ENCODE measurements at places on chromosomes 2 and 18.

DNA sequence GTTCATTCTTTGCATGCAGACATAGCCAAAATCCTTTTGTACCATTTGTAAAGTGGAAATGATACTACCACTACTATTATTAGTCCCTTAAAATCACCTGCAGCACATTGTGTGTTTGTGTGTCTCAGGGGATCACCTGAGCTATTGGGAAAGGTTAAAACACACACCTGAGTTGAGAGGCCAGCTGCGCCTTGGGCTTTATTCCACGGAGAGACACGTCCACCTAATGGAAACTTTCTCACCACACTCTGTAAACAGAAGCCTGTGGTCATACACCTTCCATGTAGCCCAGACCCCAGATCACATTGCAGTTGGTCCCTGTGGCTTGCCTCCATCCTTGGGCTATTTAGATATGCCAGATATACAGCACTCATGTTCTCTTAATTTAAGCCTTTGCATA is 81.8 kb upstream of the SH3BP4 start:
- DNase-seq, result no peak

GRCh38 chr2:178994264-178994663 is 55.7 kb downstream of the CCDC141 start:
- DNase-seq, result no peak

- no peak for DNase-seq
Measured at GRCh38 chr2:226413498-226414130, 386.0 kb downstream of the IRS1 start.

- DNase-seq, result no peak
Measured at GRCh38 chr2:23327416-23327815, 57.6 kb upstream of the KLHL29 start.

- no peak for DNase-seq
Measured at GRCh38 chr2:160140471-160140870, 59.6 kb downstream of the ITGB6 start.

GRCh38 chr2:95029898-95030341 is 4.4 kb downstream of the MAL start:
- DNase-seq, result no peak

DNA sequence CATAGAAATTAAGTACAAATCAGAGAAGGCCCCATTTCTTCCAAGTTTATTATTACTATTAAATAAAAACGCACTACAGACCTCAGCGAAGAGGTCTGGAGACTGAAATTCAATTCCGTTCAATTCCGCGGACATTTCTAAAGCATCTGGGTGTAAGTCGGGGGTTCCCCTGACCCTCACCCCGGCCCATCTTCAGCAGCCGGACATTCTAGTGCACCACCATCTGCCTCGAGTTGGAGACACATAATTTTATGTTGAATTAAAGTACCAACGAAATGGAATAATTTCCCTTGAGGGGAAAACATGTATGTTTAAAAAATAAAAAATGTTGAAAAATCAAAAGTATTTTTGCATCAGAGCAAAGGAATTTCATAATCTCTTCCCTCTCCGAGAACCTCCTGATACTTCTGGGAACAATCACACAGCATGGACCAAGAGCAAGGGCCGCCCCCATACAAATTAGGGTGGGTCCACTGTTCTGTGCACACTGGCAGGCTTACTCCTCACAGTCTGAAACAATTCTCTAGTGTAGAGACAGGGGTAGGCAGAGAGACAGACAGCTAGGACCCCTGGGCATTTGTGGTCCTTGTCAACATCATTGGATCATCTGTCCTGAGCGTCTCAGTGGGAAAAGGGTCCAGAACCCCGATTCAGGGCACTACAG is 29.3 kb downstream of the MBP start:
- DNase-seq, result no peak

DNA sequence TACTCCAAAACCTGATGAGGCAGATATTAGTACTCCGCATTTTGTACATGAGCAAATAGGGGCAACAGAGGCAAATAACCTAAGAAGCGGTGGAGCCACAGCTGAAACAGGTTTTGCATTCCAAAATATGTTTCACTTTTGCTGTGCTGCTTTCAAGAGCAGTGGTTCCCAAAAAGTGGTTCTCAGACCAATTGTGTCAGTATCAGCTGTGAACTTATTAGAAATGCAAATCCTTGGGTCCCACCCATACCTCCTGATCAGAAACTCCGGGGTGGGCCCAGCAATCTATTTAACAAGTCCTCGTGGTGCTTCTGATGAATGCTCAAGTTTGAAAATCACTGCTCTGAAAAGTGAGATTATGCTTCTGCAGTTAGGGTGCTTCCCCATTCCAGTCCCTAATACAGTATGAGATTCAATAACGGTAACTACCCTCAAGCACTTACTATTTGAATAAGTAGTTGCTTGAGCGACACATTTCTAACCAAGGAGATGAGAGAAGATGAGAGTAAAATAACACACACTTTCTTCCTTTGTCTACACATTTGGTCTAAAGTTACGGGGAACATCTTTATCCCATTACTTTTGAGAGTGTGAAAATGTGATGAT is 17.8 kb upstream of the TCF4 start:
- no peak for DNase-seq

DNA sequence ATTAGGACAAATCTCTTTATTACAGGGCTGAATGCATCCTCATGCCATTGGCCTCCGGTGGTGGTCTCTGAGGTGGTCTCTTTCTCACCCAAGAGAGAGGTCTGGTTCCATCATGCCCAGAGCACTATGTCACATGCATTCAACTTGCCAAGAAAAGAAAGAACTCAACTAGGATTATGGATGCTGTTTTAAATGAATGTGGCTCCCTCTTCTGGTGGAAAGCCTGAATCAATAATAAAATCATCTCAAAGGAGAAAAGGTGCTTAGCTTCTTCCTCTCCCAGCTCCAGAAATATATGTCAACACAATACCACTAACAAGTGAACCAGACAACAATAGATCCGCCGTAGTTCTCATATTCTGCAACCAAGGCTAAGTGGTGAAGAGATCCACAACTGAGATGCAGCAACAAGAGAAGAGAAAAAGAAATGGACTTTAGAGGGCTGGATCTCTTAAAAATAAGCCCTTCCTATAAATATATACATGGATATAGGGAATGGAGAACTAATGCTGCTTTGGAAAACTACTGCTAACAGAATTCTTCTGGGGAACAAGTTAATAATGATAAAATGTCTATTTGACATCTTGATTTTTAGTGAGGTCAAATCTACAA is 396.8 kb downstream of the NCKAP5 start:
- DNase-seq, result peak; percentile 43

GRCh38 chr18:68608851-68609490 is 105.9 kb downstream of the TMX3 start:
- no peak for DNase-seq

GRCh38 chr2:203492965-203493364 is 42.1 kb downstream of the RAPH1 start:
- no peak for DNase-seq

DNA sequence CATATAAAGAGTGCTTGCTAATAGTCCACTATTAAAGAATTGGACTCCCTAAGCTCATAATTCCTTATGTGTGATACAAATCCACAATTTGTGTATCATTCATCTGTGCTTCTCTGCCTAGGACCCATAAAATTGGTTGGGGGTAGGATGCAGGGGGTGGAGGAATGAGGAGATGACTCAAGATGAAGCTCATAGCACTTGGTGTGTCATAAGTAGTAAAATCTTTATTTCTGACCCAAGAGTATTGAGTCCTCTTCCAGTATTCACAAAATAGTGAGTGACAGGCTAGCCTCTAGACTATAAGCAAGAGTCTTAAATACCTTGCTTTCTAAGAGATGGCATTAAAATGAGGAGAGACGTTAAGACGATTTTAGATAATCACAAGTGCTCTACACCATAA is 390.9 kb upstream of the CDH19 start:
- no peak for DNase-seq

- DNase-seq, result no peak
Measured at GRCh38 chr2:195343942-195344530, 313.0 kb upstream of the SLC39A10 start.

DNA sequence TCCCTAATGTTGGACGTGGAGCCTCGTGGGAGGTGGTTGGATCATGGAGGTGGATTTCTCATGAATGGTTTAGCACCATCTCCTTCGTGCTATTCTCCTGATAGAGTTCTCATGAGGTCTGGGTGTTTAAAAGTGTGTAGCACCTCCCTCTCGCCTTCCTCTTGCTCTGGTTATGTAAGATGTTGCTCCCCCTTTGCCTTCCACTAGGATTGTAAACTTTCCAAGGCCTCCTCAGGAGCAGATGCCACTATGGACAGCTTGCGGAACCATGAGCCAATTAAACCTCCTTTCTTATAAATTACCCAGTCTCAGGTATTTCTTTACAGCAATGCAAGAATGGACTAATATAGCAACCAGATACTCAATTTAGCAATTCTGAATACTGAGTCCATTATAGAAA is 82.4 kb upstream of the PELI1 start:
- no peak for DNase-seq

GRCh38 chr2:75458201-75458600 is 102.5 kb downstream of the EVA1A start:
- DNase-seq, result no peak

DNA sequence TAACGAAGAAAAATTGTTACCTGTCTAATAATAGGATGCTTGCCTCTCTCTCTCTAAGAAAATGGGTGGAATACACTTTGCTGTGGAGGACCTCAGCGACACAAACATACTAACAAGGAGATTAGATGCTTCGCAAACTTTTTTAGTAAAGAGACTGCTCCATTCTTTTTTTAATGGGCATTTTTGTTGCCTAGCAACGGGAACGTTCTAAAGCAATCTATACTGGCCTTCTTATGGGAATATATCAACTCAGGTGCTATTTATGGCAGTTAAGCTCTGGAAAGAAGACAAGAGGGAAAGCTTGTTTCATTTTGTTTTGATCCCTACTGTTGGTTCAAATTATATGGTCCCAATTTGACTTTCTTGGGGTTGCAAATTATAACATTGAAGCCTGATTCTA is 86.8 kb upstream of the CBLN2 start:
- DNase-seq, result no peak

GRCh38 chr18:74468547-74469061 is 11.5 kb upstream of the DIPK1C start:
- DNase-seq, result no peak

GRCh38 chr18:60656553-60656952 is 284.0 kb upstream of the MC4R start:
- no peak for DNase-seq

GRCh38 chr18:65994302-65994701 is 243.5 kb downstream of the CDH7 start:
- DNase-seq, result no peak

DNA sequence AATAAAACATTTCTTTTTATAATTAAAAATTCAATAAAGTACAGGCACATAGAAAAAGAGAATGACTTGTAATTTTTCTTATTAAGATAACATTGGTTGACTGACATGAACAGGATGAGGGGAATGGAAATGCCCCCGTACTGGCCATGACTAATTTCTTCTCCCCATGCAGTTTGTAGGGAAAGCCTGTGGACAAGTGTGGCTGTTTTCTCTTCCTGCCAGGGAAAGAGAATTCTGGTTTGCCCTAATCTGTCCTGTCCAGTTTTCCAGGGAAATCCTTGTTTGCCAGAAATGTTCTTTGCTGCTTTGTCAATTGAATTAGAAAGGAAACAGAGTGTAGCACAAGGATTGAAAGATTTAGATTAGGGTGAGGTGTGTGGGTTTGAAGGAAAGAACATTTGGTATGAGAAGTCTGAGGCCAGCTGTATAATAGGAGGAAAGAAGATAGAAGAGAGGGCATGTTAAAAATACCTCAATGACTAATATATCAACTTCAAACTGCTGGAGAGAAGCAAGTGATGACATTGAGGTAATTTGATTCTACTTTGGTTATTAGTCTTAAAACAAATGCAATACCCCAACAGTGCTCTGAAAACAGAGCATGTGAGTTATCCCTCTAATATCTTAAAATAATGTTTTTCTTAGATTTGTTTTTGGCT is 593.9 kb upstream of the ZNF804A start:
- no peak for DNase-seq

DNA sequence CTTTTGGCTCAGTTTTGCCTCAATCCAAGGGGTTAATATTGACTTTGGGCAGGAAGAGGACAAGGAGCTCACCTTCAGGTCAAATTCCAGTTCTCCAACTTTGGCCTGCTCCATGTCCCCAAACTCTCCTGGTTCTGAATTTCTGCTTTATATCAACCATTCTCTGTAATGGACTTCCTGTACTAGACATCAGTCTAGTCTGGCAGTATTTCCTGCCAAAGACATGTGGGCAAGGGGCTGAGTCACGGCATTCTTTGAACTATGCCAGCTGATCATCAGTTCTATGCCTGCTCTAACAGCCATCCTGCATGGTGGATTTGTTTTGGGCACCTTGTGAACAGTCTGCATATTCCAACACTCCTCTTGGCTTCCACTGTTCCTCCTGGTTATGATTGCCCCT is 199.4 kb downstream of the ZEB2 start:
- no peak for DNase-seq

DNA sequence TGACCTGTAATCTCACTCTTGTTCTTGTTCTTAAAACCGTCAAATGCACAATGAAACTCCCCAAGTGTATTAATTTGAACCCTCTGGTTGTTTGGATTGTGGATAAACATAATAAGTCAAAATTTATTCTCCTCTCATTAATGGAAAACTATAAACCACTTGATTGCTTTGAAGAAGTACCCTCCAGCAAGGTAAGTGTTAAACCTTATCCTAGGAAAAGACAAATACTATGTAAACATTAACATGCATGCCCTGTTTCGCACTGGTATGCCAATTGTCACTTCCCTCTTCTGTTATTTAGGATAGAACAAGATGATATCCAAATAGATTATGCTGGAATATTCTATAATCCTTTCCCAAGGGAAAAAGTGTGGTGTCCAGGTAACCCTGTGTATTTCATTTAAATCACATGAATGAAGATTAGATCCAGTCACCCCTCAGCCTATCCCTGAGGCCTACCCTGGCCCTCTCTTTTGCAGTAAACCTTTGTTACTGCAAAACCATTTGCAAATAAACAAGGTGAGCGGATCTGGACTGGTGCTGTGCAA is 1.3 kb downstream of the ADI1 start:
- no peak for DNase-seq

GRCh38 chr2:68742626-68743415 is 8.2 kb downstream of the ARHGAP25 start:
- no peak for DNase-seq

DNA sequence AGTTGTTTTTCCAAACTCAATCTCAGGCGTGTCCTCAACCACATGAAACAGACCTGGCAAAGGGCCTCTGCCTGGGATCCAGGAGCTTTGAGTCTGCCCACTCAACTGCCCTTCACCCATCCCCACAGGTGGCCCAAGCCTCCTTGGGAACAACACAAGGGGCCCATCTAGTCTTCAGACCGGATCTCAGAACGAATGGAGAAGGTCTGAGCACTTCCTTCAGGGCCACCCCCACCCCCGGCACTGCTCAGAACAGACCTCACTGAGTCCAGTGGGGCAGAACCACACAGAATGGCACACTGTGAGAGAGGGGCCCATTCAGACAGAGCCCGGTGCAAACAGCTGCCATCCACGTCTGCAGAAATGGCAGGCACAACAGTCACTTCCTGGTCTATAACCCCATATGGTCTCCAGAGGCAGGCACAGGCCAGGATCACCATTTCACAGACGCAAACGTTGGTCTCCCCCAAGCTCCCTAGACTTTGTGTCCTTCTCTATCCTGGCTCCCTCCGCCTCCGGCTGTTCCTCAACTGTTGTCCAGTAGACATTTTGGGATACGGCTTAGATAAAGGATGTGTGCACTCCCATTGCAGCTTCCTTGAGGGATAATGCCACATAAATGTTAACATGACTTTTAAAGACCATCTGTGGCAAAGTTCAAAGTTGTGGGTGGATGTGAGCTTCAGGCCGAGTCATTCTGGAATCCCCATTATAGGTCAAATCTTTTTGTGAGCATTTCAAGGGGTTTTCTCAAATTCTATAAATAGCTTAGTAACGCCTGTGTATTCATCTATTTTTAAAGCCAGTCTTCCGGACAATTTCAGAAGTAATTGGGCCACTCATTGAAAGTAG is 149.7 kb downstream of the SMAD7 start:
- no peak for DNase-seq

All from AG04450 (cell line).